NCI-H524 treated with DMSO at 0.1 percent for 48 hours (cell line): ENCODE measurements at places on chromosomes 11 and 22.
A peak's percentile ranks its signal among the peaks of the same experiment; 100 is the strongest.

- no peak for DNase-seq
These were observed 7.8 kb upstream of the NLRP10 start for GRCh38 chr11:7973011-7973410.

DNA sequence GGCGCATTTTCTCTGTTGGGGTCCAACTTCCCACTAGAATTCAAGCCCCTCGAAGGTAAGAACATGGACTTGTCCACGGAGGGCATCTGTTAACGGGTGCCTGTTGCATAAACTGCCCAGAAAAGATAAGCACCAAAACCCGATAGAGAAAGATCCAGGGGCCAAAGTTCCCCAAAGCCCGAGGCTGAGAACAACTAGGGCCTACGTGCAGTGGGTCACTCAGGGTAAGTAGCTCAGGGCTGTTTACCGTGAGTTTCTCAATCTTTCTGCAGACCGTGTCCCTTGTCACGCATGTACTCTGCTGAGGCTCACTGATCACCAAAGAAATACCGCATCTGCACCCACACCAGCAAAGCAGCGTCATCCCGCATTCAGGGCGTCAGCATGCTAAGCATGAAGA is 24.4 kb downstream of the PGA5 start:
- no peak for DNase-seq

DNA sequence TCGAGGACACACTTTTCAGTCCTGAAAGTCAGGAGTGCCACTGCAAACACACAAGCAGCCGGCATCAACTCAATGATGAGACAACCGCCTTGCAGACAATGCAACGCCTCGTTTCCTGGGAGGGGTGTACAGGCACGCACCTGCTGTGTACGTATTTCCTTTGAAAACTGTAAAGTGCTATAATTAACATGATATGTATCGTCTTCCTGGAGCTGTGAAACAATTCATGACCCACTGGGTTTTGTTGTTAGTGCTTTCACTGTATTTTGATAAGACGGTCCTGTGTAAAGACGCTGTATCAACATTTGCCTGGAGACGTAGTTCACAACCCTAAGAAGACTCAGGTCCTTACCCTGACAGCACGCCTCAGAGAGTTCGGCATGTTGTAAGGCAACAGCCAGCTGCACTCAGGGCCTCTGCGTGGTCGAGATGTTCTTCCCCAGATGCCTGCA is 105.7 kb upstream of the ANO1 start:
- no peak for DNase-seq

DNA sequence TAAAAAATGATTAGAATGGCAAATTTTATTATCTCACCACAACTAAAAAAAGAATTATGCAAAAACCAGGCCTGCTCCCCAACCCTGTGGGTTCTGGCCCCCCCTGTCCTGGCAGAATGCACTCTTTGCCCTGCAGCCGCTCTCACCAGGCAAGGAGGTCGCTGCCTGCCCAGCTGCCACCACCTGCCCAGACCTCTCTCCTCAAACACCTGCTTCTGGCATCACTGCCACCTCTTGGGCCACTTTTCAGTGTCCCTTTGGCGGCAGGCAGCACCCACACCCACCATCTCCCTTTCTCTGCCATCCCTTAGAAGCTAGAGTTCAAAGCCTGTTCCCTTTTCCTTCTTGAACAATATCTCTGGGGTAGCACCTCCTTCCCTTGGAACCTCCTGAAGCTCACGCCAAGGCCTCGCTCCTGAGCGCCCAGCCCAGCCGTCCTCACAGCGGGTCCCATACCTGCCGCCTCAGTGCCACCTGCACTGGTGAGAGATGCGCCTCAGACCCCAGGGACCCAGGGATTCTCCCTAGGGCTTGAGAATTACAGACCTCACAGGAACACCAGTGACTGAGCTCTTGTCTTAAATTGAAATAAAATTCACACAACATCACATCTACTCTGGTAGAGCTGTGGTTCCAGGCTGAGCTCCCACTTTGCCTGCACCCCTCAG is 44.6 kb downstream of the SGSM3 start:
- no peak for DNase-seq

GRCh38 chr11:56876621-56877275 is 112.0 kb upstream of the OR5AK2 start:
- no peak for DNase-seq

DNA sequence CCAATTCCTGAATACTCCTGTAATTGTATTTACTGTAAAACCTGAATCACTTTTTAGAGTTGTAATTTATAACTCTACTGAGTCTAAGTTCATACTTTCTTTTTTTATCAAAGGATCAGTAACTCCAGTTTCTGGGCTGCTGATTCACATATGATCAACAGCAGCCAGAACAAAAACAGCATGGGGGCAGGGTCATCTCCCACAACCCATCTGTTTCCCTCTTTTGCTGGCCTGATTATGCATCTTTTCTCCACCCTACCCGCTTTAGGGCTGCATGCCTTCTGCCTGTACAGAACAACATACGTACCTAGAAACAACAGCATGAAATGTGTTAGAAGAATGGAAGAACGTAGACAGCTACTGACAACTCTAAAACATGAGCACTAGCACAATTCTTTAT is 76.0 kb downstream of the MRTFA start:
- peak; percentile 32 for DNase-seq

- no peak for DNase-seq
These were observed 55.2 kb downstream of the RELT start for GRCh38 chr11:73431396-73431795.

- no peak for DNase-seq
These were observed 25.7 kb downstream of the GLB1L2 start for GRCh38 chr11:134357545-134357839.

- no peak for DNase-seq
These were observed 193.5 kb downstream of the UVRAG start for GRCh38 chr11:76008474-76008873.

- no peak for DNase-seq
These were observed 68.9 kb downstream of the C11orf58 start for GRCh38 chr11:16807306-16807705.

DNA sequence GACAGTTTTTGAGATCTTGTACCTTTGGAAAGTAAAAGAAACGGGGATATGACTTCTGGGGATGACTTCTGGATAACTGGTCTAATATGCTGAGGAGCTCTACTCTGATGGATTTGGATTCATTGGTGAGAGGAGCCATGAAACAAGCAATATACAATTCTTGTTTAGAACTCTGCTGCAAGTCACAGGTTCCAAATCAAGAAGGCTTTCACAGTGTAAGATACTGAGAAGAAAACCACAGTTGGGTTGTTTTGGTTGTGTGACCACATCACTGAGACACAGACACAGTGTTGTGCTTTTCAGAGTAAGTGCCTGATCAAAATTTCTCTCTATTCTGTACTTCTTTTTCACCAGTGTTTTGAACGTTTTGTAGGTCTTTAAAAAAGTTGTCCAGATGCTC is 13.1 kb upstream of the UCP2 start:
- DNase-seq: no peak

DNA sequence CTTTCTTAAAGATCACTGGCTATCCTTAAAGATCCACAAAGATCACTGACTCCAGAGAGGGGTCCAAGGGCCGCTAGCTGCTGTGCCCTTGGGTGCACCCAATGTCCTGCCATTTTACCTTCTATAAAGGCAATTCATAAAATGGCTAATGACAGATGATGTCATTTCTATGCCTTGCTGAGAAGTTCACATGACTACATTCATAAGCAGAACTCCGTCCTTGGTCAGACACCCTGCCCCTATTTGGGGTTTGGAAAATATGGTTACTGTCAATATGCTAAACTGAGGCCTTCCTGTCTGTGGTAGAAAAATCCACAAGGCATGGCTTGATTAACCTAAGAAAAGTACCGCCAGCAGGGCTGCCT is 60.9 kb upstream of the BMAL1 start:
- no peak for DNase-seq

DNA sequence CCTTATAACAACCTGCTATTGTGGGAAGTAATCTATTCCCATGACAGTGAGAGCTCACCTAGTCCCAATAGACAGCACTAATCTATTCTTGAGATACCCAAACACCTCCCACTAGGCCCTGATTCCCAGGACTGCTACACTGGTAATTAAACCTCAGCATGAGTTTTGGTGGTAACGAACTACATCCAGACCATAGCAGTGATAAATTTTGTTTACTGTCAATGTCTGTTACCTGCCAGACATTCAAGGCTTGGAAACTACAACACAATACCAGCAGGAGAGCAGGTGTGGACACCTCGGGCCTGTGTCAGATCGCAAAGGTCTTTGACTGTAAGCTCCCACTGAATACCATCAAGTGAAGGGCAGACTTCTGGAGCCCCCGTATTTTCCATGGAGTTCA is 187.1 kb downstream of the ARHGAP42 start:
- no peak for DNase-seq

- no peak for DNase-seq
These were observed 158.8 kb downstream of the COMMD9 start for GRCh38 chr11:36130401-36130800.

DNA sequence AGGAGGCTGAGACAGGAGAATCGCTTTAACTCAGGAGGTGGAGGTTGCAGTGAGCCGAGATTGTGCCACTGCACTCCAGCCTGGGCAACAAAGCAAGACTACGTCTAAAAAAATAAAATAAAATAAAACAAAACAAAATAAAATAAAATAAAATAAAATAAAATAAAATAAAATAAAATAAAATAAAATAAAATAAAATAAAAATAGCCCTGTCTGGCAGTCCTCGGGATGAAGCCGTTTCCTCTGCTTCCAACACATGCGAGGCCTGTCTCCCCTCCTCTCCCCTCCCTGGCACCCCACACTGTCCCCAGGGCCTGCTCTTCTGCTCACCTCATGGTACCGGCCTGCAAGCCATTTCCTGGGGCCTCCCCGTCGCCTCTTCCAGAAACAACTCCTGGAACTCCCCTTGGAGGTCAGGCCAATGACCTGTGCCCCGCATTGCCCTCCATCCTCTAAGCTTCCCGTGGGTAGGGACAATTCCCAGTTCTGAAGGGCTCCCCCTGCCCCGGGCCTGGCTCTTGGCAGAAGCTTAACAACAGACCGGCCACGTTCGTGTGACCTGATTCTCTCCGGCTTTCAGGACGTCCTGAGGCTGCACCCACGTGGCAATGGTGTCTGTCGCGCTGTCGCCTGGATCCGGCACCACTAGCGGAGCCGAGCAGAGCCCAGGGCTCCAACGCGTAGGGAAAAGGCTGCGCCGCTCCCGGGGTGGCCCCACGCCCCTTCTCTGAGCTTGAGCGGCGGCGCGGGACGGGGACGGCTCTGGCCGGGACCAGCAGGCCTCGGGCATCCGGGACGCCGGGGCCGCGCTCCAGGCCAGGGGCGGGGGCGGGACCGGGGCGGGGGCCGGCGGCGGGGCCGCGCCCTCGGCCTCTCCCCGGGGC is 456 bp upstream of the PARVB start:
- no peak for DNase-seq

- DNase-seq: no peak
These were observed 100.0 kb upstream of the ARHGAP20 start for GRCh38 chr11:110812086-110812733.

DNA sequence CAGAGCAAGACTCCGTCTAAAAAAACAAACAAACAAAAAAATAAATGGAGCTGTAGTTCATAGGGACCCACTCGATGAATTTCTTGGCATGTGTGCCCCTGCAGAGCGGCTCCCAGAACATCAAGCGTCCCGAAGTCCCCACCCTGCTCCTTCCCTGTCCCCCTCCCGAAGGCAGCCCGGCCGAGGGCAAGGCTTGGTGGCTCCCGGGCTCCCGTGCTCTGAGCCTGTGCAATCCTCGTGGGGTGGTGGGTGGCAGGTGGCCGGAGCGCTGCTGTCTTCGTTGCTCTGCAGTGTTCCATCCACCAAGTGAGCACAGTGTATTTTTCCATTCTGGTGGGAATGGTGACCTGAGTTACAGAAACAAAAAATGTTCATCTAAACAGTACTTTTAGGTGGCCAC is 33.5 kb upstream of the GAL start:
- no peak for DNase-seq
